Stimulated activated CD8-positive, alpha-beta memory T cell treated with anti-CD3 and anti-CD28 coated beads, Interleukin-4, amount 100 ng/mL, for 4 hours (primary cell): ENCODE measurements at places on chromosomes 6 and 20.

GRCh38 chr20:38579219-38579910 lies 1.6 kb upstream of the ADIG start:
- DNase-seq = no peak

- no peak for DNase-seq
Measured at GRCh38 chr6:30042914-30043313, 18.2 kb upstream of the POLR1H start.

- no peak for DNase-seq
Measured at GRCh38 chr6:116060572-116061283, at the start of gene FRK. TSS of gene FRK (minus strand) at chr6:116060891. CDS start at chr6:116060311, 580 bp downstream.

GRCh38 chr20:46998477-46999240 lies 104.0 kb downstream of the EYA2 start:
- DNase-seq = no peak

- DNase-seq = no peak
Measured at GRCh38 chr6:152343735-152344360, 293.3 kb downstream of the SYNE1 start.

GRCh38 chr6:129104560-129104959 lies 221.6 kb downstream of the LAMA2 start:
- no peak for DNase-seq

GRCh38 chr20:50788045-50788991 lies 6.5 kb upstream of the BCAS4 start:
- no peak for DNase-seq
